ENCODE measurements at places on chromosomes 1 and 21.

- DNase-seq = no peak
These were observed 58.4 kb downstream of the SAMSN1 start for GRCh38 chr21:14487490-14488432.

DNA sequence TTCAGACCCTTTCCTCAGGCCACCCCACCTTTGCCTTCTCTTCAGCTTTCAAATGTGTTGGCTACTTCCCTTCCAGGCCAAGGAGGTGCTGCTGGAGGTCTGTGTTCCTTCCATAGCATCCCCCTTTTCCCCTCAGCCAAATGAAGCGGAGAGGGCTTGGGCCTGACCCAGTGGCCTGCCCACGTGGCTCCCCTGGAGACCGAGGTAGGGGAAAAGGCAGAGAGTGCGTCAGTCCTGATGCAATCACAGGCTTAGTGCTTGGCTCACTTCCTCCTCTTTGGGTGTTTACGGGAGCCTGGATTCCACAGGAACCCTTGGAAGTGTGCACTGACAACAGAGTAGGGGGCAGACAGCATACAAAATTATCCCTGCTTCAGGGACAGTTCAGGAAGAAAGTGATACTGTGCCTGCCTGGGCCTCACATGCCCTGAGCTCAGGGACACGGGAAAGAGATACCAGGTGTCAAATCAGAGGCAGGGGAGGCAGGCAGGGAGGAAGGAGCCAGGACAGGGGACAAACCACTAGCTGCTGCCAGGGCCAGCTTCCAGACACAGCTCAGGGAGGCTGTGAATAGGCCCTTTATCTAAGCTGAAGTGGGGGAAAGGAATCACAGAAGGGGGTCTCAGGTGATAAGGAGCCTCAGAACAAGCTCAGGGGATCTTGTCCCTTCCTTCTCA is 16.6 kb upstream of the PTP4A2 start:
- DNase-seq = no peak

DNA sequence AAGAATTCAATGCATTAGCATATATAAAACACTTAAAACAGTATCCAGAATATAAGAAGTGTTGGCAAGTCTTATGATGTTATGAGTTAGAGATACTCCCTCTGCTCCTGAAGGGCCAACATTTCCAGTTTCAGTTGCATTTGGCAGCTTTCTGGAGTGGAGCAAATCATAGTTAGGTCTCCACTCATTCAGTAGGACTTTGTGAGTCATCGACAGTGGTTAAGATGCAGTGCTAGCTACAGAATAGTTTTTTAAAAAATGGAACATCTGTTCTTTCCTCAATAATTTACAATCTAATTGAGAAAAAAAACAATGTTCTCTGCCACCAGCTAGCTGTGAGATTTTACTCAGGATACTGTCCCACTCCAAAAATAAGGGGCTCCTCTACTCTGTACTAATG is 389.1 kb downstream of the HLX start:
- DNase-seq = no peak

DNA sequence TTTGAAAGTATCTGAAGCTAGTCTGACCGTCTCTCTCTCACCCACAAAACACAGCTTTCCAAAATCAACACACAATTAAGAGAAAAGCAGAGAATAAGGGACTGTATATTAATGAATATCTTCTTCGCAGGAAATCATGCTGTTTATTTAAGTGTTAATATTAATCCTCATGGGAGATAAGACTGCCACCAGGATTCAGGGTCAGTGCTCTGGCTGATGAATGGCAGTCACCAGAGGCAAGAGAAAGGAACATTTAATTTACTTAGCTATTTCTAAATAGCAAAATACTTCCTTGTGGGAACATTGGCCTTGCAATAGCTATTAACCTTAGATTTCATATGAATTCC is 2.2 kb downstream of the SCYL3 start:
- DNase-seq = no peak

- no peak for DNase-seq
These were observed 33.1 kb upstream of the TMEM51 start for GRCh38 chr1:15120251-15120945.

- no peak for DNase-seq
These were observed 69.0 kb downstream of the C1orf21 start for GRCh38 chr1:184455786-184456185.

DNA sequence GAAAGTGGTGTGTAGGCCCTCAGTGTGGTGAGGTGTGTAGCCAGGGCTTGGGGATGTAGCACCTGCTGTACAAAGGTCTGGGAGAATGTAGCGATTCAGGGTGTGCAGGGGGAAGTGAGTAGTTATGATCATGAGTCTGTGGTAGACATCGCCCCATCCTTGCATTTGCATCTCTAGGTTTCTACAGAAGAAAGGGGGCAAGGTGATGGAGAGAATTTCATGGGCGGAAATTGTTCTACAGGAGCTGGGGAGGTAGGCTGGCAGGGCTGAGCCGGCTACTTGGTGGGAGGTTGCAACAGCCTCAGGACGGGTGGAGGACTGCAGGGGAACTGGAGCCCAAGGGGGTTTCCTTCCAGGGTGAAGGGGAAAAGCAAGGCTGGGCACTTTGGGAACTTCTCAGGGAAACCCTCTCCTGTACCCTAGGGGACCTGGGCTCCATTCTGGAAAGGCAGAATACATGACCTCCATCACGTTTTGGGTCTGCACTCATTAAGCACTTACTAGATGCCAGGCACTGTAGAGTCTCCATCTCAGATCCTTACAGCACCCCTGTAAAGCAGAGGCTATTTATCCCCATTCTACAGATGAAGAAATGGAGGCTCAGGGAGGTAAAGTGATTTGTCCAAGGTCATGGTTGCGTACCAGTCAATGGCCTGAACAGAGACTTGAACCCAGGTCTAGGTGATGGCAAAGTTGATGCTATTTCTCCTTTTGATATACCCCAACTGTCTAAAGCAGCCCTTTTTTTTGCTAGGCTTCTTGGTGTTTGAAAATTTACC is 14.5 kb upstream of the TNFRSF1B start:
- peak; percentile 44 for DNase-seq

DNA sequence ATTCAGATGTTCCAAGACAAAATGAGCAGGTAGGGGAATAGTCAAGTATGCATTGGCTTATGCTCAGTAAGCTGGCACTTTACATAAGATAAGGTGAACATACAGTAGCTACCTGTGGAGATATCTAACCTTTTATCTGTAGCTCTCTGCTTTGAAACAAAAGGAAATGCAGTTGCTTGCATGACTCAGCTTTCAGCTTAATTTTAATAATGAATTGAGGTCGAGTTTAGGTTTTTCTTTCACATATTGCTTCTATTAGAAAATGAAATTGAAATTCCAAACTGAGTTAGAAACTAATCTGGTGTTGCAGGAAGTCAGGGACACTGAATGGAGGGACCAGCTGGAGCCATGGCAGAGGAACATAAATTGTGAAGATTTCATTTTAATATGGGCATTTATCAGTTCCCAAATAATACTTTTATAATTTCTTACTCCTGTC is 8.3 kb downstream of the FRRS1 start:
- no peak for DNase-seq

DNA sequence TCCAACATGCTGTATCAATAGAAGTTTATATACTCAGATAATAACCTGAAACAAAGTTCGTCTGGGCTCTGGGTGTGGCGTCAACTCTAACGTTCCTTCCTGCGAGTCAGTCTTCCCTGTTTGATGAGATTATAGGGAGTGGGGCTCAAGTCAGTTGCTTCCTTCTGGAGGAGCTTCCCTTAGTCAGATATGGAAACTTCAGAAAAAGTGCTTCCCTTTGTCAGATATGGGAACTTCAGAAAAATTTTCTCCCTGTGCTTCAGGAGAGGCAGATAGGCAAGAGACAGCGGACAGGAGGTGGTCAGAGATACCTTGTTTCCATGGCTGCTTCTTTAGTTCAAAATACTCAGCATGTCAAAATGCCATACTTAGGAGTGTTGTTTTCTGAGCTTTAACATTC is 51.1 kb upstream of the PRDX6 start:
- no peak for DNase-seq

DNA sequence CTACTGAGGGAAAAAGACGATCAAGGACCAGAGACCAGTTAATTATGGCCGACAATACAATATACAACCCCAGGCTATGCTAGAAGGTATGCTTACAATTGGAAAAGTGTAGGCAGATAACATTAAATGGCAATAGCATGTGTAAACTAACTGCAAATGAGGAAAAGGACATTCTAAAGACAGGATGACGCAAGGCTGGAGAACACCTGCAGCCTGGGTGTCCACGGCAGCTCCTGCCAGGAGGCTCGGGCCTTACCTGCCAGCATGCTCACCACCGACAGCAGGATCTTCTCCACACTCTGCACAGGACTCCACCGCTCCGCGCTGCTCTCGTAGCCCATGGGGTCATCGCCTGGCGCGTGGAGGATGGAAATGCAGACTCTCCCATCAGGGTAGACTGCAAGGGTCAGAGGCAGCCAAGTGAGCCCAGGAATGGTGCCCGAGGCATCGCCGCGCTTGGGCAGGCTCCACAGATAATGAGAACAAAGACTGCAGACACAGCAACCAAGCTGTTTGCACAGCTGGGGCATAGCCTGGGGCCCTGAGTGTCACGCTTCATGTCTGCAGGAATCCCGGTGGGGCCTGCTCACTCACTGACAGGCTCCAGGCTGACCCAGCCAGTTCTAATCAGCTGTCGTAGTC is 28.2 kb downstream of the UBE2G2 start:
- no peak for DNase-seq

- DNase-seq = peak; percentile 96
These were observed 12.8 kb upstream of the CDC42 start for GRCh38 chr1:22039594-22040285.

- no peak for DNase-seq
These were observed 335.7 kb upstream of the SNX7 start for GRCh38 chr1:98325646-98326440.

GRCh38 chr1:35852241-35852640 is 30.8 kb upstream of the AGO1 start:
- DNase-seq = no peak

DNA sequence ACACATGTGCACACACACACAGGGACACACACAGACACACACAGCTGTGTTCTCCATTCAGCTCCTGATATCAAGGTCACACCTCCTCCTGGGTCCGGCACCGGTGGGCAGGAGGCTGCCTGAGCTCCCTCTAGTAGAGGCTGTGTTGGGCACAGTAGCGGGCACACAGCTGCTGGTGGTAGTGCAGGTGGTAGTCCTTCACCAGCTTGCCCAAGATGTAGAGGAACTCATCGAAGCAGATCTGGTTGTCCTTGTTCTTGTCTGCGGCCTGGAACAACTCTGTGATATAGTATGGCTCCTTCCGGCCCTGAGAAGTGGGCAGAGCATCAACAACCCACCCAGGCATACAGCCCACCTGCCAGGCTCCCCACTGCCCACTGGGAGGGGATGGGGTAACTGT is 5.6 kb upstream of the S100A8 start:
- no peak for DNase-seq
